ENCODE measurements at places on chromosomes 4 and X.

GRCh38 chrX:135006187-135006586 lies 15.4 kb downstream of the SMIM10 start:
- no peak for DNase-seq

DNA sequence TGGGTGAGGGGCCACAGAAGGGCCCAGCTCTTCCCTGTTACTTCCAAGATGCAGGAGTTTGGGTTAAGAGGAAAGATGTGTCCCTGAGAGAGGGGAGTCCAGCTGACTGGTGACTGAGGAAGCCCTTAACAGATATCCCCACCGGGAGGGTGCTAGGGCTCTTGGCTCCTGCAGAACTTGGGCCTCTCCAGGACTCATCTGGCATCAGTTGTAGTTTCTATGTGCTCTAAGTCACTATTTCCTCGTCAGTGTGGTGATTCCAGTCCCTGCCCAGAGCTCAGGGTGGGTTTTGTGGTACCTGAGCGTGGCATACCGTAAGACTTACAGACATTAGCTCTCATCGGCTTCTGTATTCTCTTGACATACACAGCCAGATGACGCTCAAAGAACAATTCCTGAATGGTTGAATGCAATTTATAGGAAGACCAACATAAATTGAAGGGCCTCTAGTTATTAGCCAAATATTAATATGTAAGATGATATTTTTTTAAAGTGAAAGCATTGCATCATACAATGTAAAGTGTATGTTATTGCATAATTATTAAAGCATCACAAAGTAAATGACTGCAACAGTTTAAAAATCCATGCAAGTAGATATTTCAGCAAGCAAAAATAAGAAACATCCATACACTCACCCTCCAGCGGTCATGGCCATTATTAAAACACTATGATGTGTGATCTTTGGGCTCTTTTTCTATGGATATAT lies 195.5 kb downstream of the PTTG2 start:
- DNase-seq: no peak

GRCh38 chr4:104879367-104879766 lies 267.3 kb upstream of the TET2 start:
- no peak for DNase-seq

DNA sequence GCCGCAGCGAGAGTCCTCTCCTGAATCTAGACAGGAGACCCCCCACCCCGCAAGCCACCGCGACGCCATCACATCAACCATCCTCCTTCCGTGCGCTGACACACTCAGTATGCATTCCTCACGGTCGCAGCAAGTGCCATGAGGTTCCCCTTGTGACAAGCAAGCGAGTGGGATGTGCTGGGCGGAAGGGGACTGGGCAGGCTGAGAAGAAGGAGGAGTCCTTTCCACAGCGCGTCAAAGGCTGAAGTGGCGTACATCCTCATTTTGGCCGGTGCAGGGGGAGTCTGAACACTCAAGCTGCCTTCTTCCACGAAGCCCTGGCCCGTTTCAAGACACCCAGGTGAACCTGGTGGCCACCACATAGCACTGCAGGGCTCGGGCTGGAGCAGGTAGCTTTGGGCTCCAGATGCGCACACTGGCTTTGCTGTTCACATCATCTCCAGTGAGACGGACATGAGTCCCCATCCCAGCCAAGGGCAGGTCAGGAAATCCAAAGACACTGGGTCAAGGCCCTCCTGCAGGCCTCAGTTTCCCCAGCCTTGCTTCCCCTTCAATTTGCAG lies 30.4 kb downstream of the CCNQ start:
- no peak for DNase-seq

GRCh38 chr4:73311428-73311827 lies 52.8 kb upstream of the ANKRD17 start:
- no peak for DNase-seq

- DNase-seq: no peak
Observed at GRCh38 chrX:121336831-121337421, 289.5 kb downstream of the GLUD2 start.

DNA sequence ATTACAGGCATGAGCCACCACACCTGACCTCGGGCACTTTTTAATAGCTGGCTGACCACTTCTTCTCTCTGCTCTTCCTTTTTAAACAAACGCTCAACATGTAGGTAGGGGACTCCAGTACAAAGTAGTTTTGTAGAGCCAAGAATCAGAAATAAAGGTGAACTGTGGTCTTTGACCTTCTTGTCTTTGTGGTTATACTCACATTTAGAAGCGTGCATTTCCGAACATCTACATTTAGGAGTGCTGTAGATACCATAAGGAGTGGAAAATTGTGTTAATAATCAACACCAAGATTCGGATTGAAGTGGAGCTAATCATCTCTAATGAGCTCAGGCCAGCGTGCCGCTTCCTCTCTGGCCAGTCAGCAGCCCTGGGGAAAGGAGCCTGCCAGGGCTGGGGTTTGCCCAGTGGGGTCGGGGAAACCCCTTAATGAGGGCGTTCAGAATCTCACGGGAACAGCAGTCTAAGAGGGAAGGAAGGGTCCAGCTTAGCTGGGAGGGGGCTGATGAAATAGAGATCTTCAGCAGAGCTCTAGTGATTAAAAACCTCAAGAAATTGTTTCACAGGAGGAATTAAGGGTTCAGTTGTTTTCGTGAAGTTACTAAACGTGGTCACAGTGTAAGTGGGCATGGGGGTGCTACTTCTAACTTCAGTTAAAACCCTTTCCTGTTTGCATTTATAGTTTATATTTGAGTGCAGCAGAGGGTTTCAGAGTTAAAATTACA lies 81.2 kb downstream of the GAB1 start:
- no peak for DNase-seq

DNA sequence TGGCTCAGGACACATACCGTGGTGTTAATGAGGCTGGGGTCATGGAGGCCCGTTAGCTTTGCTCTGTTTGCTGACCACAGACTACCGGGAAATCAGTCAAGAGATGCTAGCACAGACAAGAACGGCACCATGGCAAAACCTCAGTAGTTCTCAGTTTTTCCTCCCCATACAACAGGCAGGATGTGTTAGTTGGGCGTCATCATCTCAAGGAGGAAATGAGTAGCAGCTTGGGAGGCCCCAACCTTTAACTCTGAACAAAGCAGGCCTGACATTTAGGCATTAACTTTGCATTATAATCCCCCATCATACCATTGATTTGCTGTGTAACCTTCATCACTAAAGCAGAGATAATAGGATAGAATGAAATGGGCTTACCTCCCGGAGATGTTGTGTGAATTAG lies 714.2 kb downstream of the RPA4 start:
- DNase-seq: no peak

GRCh38 chr4:8893624-8894423 lies 22.2 kb upstream of the HMX1 start:
- no peak for DNase-seq

DNA sequence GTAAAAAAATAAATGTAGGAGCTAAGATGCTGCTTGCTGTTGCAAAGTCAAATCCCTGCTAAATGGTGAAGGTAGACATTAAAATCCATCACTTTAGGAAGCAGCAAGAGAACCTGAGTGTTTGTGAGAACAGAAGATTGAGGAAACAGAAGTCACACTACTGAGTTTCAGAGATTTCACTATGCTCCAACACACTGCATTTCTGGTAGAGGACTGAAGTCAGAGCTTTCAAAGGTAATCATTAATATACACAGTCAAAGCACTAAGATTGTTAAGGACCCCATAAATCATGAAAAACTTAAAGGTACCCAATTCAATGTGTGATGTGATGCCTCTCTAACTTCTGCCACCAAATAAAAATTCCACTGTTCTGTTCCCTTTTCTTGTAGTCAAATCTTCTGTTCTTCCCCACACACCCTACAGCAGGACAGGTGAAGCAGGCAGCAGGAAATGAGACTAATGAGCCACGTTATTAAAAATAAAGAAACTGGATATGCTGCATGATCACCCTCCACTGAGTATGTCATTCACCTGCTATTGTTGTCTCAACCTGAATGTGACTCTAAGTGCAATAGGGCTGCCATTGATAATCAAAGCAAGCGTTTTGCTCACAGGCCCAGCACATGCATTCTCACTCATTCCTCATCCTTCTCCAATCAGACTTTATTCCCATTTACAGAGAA lies 28.9 kb upstream of the APELA start:
- no peak for DNase-seq

DNA sequence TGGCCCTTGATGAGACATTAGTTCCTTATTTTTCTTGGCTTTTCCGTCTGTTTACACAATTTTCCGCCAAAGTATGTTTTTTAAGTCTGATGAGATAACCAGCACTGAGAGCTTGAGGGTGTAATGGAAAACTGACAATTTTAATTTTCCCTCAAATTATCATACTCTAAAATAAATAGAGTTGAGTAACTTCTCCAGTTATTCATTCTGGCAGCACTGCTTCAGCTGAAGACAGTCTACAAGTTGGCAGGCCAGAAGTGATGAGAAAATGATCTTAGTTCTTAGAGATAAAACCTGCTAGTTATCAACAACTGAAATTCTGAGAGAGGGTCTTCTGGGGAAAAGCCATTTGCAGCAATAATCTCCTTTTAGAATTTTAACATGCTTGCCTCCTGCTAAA lies 241.6 kb upstream of the TET2 start:
- no peak for DNase-seq

- no peak for DNase-seq
Observed at GRCh38 chr4:102696758-102697157, 64.0 kb downstream of the MANBA start.

GRCh38 chrX:1244164-1245076 lies 24.2 kb upstream of the CSF2RA start:
- no peak for DNase-seq

- DNase-seq: no peak
Observed at GRCh38 chr4:75494563-75494962, 19.6 kb downstream of the RCHY1 start.

DNA sequence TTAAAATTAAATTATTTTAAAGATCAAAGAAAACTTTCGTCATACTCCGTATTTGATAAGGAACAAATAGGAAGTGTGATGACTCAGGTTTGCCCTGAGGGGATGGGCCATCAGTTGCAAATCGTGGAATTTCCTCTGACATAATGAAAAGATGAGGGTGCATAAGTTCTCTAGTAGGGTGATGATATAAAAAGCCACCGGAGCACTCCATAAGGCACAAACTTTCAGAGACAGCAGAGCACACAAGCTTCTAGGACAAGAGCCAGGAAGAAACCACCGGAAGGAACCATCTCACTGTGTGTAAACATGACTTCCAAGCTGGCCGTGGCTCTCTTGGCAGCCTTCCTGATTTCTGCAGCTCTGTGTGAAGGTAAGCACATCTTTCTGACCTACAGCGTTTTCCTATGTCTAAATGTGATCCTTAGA lies at the start of gene CXCL8:
TSS of gene CXCL8 (plus strand) at position 217 of the 426 bp plus-strand sequence. CDS start at position 307, 90 bp downstream.
- no peak for DNase-seq

DNA sequence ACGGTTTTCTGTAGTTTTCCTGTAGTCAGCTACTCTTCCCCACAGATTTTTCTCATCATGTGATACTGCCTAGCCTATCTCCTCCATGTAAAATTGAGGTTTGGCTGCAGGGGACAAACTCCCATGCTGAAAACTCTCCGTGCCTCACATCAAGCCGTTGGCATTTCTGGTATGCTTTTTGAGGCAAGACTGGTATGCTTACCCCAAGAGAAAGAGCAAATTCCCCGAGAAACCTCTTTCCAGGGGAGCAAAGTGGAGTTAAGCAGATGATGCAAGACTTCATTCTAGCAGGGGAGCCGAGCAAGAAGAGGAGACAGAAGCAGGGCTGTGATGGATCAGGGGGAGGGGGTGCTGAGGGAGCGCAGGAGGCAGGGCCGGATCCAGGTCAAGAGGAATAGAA lies 4.8 kb downstream of the SOWAHD start:
- DNase-seq: no peak

DNA sequence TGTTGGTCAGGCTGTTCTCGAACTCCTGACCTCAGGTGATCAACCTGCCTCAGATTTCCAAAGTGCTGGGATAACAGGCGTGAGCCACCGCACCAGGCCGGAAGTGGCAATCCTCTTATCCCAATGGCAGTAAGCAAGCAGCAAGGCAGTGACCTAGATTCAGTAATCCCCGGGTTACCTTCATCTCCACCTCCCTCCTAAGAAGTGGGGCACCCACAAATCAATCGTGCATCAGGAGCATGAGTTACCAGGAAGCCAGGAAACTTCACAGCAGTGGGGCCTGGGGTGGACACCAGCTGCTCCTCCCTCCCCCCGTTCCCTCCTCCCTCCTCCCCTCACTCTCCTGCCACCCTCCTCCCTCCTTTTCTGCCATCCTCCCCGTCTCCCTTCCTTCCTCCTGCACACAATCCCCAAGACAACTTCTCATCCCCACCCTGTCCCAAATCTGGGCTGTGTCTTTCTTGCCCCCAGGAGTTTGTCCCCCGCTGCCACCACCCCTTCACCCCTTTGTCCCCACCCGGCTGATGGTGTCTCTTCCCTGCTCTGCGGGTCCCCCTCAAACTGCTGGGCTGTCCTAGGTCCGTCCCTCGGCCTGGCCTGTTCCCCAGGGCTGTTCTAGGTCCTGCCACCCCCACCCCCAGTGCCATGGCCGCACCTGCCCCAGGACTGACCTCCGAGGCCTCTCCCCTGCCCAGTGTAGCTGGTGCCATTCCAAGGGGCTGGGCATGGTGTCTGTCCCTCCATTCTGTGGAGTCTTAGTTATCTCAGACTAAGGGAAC lies 2.2 kb downstream of the PDE6B start:
- no peak for DNase-seq

DNA sequence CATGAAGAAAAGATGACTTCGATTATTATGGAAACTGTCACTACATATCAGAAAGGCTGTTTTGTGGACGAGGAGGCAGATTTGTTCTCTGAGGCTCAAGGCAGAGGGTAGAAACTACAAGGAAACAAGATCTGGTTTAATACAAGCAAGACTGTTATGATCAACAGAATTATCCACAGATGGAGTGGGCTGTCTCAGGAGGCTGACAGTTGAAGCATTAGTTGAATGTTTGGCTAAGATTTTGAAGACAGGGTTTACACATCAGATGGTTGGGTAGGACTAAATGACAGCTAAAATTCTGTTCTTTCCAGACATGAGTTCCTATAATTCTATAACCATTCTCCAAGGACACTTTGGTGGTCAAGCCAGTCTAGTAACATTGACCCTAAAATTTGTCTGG lies 49.8 kb downstream of the LDOC1 start:
- DNase-seq: no peak

GRCh38 chr4:99679204-99679603 lies 21.6 kb upstream of the C4orf54 start:
- DNase-seq: no peak

DNA sequence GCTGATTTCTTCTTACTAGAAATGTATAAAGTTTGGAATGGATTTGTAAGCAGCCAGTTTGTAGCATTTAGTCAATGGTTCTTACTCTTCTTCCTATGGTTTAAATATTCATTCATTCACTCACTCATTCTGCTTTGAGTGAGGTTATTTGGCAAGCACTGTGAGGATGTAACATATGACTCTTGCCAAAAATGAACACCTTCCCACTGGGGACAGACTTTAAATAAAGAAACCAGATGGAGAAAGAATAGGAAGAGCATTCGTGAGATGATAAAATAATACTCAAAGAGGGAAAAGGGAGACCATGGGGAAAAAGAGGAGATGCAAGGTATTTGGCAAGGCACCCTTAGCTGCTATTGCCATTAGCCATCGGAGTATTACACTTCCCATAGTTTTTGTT lies 586.1 kb downstream of the ADGRL3 start:
- no peak for DNase-seq

DNA sequence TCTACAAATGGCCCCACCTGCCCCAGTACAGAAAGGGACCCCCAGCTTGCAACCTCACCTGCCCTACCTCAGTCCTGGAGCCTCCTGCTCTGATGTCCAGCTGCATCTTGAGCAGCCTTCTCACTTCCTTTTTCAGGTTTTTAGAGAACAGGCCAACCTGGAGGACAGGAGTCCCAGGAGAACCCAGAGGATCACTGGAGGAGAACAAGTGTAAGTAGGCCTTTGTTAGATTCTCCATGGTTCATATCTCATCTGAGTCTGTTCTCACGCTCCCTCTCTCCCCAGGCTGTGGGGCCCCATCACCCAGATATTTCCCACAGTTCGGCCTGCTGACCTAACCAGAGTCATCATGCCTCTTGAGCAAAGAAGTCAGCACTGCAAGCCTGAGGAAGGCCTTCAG lies 3.6 kb downstream of the MAGEA11 start:
- no peak for DNase-seq
